ENCODE measurements at places on chromosomes 16 and 17.
A peak's percentile ranks its signal among the peaks of the same experiment; 100 is the strongest.

DNA sequence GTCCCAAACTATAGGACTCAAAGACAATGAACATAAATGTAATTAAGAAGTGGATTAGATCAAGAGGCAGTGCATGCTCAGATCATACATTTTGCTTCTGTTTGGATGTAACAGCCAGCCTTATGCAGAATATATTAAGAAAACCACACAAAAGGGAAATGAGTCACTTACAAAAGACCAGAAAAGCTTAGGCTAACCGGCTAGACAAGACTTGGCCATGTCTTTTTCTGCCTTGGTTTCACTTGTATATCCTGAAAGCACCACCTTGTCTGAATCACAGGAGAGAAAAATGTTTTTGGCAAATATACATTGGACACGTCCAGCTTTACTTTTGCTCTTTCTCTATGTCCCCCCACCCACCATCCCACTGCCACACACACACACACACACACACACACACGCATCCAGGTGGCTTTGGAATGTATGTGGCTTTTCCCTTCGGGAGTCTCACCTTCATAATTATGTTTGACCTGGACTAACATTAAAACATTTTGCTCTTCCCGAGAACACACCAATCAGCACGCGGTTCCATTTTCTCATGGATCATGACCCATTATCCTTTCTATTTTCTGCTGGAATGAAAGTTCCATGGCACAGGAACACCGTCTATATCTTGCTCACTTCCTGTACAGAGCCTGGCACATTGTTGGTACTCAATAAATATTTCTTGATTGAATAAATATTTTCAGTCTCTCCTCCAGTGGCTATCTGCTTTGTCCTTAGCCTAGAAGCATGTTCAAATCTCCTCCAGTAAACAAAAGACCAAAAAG is 64.6 kb downstream of the CDK5R1 start:
- DNase-seq, result peak; percentile 50

DNA sequence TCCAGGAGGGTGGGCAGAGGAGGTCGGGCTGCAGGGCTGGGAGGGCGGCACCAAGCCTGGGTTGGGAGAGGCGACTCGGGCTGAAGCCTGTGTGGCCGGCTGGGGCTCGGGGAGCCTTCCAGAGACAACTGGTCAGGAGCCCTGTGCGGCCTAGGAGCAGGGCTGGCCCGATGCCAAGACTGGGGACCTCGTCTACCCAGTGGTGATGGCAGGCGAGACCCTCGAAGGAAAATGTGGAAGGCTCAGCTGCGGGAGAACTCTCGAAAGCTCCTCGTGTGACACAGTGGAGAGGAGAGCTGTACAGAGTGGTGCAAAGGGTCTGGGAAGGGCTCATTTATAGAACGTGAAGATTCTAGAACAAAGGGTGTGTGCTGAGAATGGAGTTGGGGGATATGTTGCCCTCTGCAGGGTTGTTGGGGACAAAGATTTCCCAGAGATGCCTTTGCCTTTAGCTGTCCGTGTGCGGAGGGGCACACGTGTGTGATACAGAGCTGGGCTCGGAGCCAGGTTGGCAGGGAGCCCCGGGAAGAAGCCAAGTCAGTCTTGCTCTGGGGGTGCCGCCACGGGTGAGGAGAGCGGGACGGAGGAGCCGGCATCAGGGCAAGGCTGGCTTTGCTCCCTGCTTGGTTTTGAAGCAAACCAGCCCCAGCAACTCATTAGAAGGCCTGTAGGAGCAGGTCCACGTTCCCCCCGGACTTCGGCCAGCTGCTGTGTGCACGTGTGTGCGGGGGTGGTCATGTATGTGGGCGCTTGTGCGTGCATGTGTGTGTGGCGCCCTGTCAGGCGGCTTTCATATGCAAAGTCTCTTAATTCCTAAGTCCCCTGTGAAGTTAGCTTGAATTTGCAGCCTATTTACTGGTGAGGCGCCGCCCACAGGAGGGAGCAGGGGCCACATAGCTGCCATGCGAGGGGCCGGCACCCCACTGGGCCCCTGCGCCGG is 132.4 kb upstream of the CHMP6 start:
- DNase-seq, result peak; percentile 97

GRCh38 chr17:9022573-9023391 is 1.5 kb downstream of the NTN1 start:
- DNase-seq, result no peak

DNA sequence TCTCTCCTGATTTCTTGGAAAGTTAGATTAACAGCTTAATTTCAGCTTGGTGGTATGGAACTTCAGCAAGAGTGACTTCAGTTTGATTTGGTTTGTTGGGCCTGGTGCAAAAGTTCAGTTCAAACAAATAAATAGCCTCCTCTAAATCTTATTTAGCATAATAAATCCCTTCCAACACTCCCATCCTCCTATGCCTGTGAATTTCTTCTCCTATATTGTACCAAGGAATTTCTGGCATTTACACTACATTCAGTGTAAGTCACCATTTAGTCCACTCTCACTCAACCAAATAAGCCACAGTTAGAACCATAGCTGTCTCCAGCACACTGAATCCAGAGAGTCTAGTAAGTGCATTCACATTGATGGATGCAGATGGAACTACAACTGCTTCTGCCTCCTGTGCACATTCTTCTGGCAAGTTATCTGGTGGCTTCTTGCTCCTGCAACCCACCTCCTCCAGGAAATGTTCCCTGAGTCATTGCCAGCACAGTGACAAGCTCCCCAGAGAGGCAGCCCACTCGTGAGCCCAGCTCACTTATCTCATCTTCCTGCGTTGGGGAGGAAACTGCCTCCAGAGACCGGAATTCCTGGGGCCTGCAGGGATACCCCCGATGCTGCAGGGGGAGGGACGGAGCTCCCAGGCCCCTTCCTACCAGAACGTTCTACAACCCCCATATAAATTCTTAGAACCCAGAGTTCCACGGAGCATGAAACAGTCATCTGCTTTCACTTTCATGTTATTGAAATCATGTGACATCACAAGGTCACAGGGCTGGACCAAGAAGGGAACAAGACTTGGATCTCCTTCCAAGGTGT is 318.3 kb downstream of the PHKB start:
- peak; percentile 28 for DNase-seq

DNA sequence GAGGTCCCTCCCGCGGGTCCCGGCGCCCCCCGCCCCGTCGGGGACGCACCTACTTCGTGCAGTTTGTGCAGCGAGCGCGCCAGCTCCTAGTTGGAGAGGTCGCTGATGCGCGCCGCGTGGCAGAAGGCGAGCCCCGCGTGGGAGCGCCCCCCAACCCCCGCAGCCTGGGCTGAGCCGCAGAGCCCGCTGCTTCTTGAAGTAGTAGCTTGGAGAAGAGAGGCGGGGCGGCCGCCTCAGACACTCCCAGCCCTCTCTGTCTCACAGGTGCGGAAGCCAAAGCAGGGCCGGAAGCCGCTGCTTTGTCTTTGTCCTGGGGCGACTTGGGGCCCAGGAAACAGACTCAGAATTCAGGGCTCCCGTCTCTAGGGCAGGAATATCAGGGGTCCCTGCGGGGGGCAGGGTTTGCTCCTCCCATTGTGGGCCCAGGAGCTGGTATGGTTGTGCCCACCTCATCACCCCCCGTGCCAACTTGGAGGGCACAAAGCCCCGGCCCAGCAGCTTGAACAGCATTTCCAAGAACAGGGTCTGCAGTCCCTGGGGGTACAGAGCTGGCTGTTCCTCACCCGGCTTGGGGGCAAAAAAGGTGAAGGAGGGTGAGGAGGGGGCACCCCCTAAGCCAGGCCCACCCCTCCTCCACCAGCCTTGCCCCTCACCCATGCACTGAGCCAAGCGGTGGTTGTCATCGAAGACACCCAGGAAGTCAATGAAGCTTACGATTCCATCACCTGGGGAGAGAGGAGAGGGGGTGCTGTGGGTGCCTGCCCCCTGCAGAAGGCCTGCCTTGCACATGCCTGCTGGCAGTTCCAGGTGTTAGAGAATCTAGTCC is 13.5 kb downstream of the SPATA32 start:
- DNase-seq, result no peak

GRCh38 chr17:41063449-41063848 is 2.2 kb downstream of the KRTAP2-4 start:
- no peak for DNase-seq

- no peak for DNase-seq
Measured at GRCh38 chr16:23158114-23158513, 8.9 kb upstream of the USP31 start.

- peak; percentile 75 for DNase-seq
Measured at GRCh38 chr17:77002103-77003045, 134.2 kb downstream of the MGAT5B start.

GRCh38 chr17:61444831-61445230 is 7.4 kb upstream of the TBX4 start:
- peak; percentile 79 for DNase-seq

- DNase-seq, result no peak
Measured at GRCh38 chr17:5694551-5694950, 110.2 kb upstream of the NLRP1 start.

GRCh38 chr17:42111871-42112551 is 503 bp downstream of the DHX58 start:
- peak; percentile 17 for DNase-seq

GRCh38 chr17:48868916-48869500 is 23.6 kb upstream of the ATP5MC1 start:
- DNase-seq, result no peak

DNA sequence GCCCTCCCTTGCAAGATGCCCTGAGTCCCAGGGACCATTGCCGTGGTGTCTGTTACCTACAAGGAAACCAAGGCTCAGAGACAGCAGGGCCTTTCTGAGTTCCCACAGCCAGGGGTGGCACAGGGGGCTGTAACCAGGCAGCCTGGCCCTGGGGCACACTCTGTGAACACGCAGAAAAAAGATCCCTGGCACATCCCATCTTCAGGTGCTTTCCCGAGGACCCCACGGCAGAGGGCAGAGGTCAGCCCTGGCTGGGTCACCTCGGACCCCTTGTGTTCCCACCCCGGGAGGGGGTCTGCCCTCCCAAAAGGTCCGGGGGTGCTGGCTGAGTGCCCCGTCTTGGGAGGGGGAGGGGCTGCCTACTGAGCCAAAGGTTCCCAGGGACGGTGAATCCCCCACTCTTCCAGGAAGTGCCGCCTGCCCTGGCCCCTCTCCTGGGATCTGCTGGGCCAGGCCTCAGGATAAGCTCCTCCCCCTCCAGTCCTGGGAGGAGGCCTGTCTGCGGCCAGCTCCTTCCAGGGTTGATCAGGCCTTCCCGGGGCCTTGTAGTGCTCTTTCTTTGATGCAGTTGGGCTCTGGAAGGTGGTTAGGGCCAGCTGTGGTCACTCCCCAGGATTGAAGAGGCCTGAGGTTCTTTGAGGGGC is 8.1 kb downstream of the GLIS2 start:
- peak; percentile 42 for DNase-seq

- no peak for DNase-seq
Measured at GRCh38 chr16:11794996-11795886, 1.8 kb downstream of the ZC3H7A start.

- DNase-seq, result no peak
Measured at GRCh38 chr16:29705030-29705429, 26.1 kb downstream of the QPRT start.

GRCh38 chr17:49637050-49637449 is 40.8 kb downstream of the SPOP start:
- peak; percentile 50 for DNase-seq

GRCh38 chr16:31435341-31436220 is 7.0 kb downstream of the ZNF843 start:
- DNase-seq, result no peak

DNA sequence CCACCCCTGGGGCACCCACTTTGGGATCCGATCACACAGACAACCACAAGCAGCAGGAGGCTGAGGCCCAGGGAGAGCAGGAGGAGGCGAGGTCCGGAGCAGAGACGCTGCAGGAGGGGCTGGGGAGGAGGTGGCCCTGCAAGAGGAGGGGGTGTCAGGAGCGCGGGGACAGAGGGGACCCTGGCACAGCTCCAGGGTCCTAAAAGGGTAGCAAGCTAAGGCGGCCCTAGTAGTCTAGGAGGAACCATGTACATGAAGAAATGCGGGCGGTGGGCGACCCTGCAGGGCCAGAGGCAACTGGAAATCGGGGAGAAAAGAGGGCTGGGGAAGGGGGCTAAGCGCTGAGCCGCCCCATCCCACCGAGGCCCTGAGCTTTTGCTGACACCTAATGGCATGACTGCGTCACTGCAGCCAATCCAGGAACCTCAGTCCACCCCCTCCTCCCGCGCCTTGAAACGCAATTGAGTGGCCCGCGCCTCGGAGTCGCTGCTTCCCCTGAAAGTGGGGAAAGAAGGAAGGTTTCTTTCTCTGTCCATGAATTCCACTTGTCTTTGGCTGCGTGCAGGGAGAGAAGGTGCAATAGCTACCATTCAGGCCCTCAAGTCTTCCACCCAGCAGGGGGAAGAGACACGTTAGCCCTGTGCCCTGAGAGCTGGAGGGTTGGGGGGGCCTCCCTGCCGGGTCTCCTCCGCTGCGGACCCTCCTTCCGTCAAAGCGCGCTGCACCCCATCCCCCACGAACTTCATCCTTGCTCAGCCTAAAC is 1.8 kb downstream of the ASGR1 start:
- DNase-seq, result peak; percentile 64

GRCh38 chr17:41308918-41309359 is at the start of gene KRTAP16-1:
TSS of gene KRTAP16-1 (minus strand) at chr17:41309309. CDS start at chr17:41309253, 56 bp downstream.
- DNase-seq, result no peak

DNA sequence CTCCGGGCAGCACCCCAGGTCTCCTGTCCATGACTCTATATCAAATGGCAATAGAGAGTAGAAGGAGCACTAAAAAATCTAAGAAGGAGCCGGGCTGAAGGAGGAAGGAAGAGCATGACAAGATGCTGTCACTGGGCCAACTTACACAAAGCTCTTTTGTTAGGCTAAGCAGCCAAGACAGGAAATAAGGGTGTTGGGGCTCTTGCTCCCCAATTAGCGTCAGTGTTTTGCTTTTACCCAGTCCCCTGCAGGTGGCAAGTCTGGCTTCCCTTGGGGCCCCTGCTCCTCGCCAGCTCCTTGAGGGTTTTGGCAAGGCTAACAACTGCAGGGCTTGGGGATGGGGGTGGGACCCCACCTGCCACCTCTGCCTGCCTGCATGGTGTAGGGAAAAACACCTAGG is 120.5 kb downstream of the CCT6B start:
- DNase-seq, result no peak

GRCh38 chr17:14621826-14622614 is 321.1 kb downstream of the HS3ST3B1 start:
- no peak for DNase-seq

GRCh38 chr16:88703486-88704309 is 2.5 kb downstream of the RNF166 start:
- no peak for DNase-seq

- DNase-seq, result peak; percentile 24
Measured at GRCh38 chr17:5571281-5571680, 13.0 kb downstream of the NLRP1 start.

Data from IMR-90 (cell line).